LHCN-M2 (cell line): ENCODE measurements at places on chromosomes 6 and 20.

- DNase-seq, result no peak
Observed at GRCh38 chr6:129195643-129196042, 312.7 kb downstream of the LAMA2 start.

DNA sequence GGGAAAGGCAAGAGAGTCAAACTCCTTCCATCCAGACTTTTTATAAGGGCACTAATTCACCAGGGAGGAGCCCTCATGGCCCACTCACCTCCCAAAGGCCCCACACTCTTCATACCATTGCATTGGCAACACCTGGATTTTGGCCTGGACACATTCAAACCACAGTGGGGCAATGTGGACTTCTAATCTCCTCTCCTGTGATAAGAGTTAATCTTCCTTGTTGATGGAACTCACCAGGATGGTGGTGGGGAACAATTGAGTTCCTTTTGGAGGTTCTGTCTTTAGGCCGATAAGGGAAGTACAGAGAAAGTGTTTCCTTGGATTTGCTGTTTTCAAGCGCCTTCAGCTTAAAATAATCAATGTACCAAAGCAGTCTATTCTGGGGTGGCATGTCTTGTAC is 268.7 kb downstream of the CD83 start:
- no peak for DNase-seq

DNA sequence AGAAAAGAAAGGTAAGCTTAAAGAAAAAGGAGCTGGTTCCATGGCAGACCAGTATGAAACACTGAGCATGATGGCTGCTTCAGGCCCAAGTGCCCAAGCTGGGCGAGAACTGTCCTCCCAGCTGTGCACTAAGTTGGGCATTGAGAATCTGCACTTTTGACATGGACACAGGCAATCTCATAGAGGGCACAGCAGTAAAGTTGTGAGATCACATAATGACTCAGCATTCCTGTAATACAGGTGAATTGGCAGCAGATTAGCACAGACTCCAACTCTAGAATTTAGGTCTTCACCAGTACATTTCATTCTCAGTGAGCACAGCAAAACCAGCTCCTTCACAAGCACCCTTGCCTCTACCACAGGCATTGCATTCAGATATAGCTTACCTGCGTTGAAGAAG is 343.4 kb downstream of the PKHD1 start:
- no peak for DNase-seq

- no peak for DNase-seq
Observed at GRCh38 chr6:108078191-108078590, 3.6 kb upstream of the OSTM1 start.

DNA sequence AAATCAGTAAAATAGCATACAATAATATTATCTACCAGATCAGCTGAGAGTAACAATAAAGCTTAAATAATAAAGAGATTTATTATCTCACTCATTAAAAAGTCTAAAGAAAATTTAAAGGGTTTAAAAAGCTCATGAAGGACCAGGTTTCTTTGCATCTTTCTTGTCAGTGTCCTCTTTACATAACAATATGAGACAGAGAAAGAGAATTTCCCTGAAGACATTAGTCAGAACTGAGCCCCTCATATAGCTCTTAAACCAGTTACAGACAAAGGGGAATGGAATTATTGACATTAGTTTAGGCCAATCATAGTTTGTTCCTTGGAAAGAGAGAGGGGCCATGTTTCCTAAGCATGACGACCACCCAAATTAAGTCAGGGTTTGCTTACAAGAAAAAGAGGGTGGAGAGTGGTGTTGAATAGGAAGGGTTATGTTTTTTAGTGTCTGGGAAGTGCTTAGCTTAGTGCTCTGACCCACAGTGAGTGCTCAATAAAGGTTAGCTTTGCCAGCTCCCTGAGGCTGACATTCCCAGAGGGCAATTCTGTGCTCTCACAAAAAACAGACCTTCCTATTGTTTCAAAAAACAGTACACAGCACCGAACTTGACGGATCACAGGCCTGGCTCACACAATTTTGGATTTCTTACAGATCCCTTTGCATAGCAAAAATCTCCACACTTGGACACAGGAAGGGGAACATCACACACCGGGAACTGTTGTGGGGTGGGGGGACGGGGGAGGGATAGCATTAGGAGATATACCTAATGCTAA is 3.6 kb upstream of the PLCB1 start:
- no peak for DNase-seq

- DNase-seq, result no peak
Observed at GRCh38 chr20:51528263-51529027, 14.1 kb downstream of the NFATC2 start.

- no peak for DNase-seq
Observed at GRCh38 chr20:8049310-8049709, 29.7 kb upstream of the TMX4 start.

DNA sequence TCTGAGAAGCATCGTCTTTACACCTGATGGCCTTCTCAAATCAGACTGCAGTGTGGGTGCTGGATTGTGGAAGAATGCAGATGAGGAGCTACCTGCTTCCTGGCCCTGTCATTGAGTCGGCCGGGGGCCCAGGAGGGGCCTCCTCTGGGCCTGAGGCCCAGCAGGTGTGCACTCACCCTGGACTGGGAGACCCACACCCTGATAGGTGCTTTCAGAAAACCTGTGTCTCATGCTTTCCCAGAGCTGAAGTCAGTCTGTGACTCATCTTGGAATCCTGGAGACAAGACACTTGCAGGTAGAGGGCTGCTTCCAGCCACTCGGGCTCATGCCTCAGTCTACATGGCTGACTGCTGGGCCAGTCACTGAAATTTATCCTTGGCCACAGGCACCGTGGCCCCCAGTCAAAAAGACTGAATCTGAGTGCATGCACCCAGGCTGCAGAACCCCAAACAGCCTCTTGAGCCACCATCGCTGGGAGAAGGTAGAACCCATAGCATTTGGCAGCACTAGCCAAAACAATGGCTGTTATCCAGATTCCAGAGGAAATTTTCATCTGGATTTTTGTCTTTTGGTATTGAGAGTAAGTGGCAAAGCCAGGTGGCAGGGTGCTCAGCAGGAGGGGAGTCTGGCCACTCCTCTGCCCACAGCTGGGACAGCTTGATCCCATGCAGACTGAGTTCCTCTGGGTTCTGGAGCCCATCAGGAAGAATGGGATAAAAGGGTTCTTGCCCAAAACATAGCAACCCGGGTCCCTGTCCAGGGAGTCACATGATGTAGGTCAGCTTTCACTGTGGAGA is 182.0 kb upstream of the CST7 start:
- no peak for DNase-seq

DNA sequence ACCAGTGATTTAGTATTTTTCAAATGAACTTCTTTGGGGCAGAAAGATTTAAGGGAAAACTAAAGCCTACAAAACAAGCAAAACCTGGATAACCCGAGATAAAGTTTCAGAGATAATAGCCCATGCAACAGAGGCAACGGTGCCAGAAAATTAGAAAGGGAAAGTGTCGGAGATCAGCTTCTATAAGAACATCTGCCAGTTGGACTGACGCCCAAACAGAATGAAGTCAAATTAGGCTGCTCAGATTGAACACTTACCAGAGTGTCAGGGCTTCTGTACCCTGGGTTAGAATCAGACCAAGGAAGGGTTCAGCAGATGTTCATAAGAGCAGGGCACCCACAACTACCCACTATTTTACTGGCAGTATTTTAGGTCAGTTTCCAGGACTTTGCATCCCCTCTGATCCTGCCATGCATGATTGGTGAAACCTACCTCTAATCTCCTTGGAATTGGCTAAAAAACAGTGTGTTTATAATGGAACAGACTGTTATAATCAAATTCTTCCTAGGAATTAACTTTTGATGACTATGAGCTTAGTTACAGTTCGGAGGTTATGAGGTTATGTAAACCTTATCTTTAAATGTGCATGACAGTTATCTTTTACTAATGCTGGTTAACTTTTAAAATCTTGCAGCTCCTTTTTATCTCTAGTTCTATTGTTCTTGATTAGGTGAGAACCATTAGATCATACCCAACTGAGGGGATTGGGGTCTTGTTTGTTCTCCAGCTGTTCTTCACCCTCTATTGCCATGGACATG is 13.1 kb downstream of the BMP2 start:
- DNase-seq, result no peak

- no peak for DNase-seq
Observed at GRCh38 chr20:33627577-33628216, 34.4 kb upstream of the C20orf144 start.

DNA sequence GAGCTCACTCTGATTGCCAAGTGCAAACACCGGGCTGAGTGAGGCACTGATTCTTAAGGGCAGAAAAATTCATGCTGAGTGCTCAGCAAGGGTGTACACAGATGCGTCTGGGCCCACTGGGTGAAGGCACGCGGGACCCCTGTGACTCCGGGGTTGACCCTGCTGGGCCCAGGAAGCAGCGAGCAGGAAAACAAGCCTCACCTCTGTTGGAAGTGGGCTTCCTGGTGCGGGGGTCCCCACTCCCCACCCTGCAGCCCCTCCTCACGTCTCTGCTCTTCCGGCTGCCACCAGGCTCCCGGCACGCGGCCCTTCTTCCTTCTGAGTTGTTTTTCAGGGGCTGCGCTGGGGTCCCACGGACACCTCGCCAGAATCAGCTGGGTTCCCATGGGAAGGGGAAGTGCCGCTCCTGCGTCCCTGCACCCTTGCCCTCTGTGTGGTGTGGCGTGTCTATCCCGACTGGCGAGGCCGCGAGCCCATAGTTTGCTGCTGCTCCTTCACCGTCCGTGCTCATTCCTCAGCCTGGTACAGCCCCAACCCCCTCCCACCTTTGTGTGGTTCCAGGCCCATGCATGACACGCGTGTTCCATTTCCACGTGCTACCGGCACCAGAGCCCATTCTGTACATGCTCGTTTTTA is 80.6 kb upstream of the BHLHE23 start:
- DNase-seq, result no peak

GRCh38 chr20:47843886-47844567 is 58.7 kb upstream of the SULF2 start:
- DNase-seq, result no peak

- peak; percentile 27 for DNase-seq
Observed at GRCh38 chr6:73024598-73024997, 200.7 kb downstream of the KHDC1L start.

- DNase-seq, result no peak
Observed at GRCh38 chr6:98529364-98529763, 305.0 kb upstream of the POU3F2 start.

- peak; percentile 21 for DNase-seq
Observed at GRCh38 chr6:10316373-10316721, 98.5 kb downstream of the TFAP2A start.

- DNase-seq, result no peak
Observed at GRCh38 chr6:167462514-167463312, 137.8 kb downstream of the TTLL2 start.

DNA sequence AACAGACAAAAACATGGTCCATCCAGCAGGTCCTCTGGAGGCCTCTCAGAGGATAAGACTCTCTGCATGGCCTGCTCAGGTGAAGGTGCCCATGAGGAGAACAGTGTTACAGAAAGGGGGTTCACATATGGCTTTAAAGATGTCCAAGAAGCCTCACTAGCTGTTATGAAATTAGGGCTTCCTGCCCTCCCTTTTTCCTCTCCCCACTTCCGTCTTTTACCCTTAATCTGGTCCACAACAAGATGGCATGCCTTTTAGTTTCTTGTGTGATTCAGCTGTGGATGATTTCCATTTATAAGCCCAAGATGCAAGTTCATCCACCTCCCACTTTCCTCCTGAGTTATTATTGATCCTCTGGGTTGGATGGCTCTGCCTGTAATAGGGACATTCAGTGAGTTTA is 14.0 kb downstream of the GCNT2 start:
- no peak for DNase-seq

- DNase-seq, result peak; percentile 73
Observed at GRCh38 chr6:35602133-35602946, 86.4 kb downstream of the FKBP5 start.

DNA sequence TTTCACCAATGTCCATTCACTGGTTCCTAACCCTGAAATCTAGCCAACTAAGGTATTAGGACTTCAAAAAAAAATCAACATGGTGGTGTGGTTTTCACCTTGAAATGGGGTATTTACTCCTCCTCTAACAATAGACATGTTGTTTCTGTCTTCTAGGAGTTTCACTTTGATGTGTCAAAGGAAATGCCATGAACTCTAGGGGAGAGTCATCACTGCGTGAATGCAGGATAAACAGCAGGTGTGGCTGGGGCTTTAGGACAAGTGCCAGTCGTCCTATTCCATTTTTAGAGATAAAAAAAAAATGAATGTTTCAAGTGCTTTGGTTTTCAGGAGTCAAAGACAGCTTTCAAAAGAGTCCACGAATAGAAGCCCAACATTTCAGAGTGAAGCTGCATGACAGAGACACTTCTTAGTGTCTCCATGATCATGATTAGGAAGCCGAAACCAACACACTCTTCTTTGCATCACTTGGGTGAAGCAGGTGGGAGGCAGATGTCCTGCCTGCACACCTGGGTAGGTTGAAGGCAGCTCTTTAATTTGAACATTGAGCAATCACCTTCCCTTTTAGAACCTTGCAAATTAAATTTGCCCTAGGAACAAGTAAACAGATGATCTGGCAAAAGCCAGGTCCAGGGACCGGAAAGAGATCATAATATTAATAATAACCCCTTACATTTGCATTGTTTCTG is 328.5 kb upstream of the PRDM1 start:
- DNase-seq, result peak; percentile 66

GRCh38 chr6:155030148-155030720 is 35.1 kb downstream of the TIAM2 start:
- no peak for DNase-seq

- no peak for DNase-seq
Observed at GRCh38 chr6:41638002-41638934, at the start of gene MDFI. MDFI (plus strand) TSS chr6:41638468; CDS start chr6:41638750, 282 bp downstream.

DNA sequence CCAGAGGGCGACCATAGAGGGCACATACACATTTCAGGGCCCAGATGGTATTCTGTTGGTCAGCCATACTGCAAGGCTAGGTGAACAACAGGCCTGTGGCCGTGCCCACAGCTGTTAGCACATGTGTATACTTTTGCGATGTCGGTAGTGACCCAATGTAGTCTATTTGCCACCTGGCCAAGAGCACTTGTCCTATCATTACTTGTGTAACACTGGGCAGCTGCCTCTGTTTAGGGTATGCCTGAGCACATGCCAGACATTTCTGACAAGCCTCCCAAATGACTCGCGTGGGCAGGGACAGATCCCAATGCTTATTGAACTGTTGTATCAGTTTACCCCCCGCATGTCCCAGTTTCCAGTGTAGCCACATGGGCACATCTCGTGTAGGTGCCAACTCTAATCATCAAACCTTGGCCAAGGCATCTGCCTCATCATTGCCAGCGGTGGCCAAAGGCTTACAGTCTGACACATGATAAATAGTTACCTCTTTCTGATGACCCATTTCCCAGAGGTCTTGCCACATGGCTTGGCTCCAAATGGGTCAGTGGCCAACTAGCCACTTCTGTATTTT is 74.4 kb upstream of the FBXL4 start:
- no peak for DNase-seq
